ENCODE measurements at places on chromosomes 6 and 20. TPM values are rescaled to one million over a fixed set of nuclear protein-coding genes. Genes with fewer than 3 reads are reported as not detected.

- DNase-seq, result no peak
Observed at GRCh38 chr6:34157236-34157830, 11.4 kb upstream of the GRM4 start.

DNA sequence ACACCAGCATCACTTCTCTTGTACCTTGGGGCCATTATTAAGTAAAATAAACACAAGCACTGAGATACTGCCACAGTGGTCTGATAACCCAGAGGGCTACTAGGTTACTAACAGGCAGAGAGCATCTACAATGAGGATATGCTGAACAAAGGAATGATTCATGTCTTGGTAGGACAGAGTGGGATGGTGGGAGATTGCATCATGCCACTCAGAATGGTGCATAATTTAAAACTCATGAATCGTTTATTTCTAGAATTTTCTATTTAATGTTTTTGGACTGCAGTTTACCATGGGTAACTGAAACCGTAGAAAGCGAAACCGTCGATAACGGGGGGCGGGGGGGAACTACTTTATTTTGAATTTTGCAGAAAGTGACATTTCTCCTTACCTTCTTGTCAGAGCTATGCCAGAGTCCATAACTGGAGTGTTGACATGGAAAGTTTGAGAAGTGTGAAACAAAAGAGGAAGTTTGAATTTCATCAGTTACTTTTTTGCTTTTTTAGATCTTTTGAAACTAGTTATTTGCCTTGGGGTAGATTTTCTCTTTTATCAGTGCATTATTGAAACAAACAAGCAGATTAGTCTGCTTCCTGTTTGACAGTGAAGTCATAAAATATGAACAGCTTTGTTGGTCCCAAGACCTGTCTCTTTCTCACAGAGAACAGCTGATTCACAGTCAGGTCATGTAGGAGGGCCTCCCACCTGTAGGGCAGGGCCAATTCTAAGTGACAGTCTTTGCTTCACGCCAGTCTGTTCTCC is 124.9 kb downstream of the KLHL32 start:
- DNase-seq, result no peak

GRCh38 chr6:105909106-105909505 is 177.0 kb upstream of the PRDM1 start:
- DNase-seq, result no peak

DNA sequence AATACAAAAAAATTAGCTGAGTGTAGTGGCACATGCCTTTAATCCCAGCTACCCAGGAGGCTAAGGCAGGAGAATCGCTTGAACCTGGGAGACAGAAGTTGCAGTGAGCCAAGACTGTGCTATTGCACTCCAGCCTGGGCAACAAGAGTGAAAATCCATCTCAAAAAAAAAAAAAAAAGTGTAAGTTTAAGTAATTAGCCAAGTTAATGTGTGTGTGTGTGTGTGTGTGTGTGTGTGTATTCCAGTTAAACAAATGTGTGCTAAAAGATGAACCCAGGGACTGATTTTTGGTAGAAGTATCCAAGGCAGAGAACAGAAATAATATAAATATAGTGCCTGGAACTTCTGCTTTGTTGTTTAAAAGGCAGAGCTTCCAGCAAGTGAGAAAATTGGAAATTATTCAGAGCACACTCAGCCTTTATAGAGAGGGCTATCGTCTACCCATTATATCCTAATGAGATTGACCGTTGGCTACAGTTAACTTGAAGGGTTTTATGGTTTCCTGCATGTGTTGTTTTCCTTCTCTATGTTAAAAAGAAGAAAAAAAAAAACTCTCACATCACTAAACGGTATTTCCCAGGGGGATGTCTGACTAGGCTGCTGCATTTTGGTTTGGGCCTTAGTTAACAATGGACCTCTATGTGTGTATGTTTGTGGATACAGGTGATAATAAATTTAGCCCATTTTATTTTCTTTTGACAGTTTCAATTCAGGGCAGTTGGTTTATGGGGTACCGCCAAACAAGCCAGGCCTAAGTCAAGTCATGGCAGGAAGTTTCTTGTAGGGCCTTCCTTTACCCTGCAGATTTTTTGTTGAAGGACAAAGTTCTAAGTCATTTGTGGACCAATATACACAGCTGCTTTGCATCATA is 9.8 kb downstream of the SOX4 start:
- DNase-seq, result no peak

- no peak for DNase-seq
Observed at GRCh38 chr6:147641511-147641910, 133.0 kb downstream of the SAMD5 start.

DNA sequence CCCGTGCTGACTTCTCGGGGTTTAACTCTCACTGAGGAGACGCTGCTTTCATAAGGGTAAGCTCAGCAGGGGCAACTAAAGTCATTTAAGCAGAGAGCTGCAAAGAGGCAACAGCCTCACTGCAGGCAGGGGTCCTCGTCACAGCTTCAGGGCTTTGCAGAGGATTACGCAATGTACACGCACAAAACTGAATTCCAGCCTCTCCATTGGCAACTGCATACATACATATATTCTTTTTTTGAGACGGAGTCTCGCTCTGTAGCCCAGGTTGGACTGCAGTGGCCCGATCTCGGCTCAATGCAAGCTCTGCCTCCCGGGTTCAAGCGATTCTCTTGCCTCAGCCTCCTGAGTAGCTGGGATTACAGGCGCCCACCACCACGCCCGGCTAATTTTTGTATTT is 2.4 kb downstream of the GMEB2 start:
- no peak for DNase-seq

DNA sequence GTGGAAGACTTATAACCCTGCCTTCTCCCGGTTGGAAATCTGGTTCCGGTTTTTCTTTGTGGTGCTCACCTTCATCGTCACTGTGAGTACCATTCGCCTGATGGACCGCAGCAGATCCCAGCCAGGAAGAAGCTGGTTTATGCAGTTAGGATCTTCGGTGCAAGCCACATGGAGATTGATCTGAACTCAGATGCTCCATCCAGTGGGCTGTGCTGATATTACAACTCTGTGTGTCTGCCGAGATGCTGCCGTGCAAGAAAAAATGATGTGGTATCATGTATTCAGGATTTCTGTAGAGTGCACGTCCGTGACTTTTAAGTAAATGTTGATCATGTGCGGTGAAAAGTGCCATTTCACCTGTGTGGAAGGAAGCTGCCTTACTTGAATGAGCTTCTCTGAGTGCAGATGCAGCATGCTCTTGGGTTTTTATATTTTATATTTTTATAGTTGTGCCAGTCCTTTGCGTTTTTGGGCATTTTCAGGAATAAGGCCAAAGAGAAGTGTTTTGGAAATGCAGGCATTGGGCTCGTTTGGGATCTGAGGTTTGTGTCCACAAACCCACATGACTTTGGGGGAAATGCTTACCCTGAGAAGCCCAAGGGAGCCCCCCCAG is 39.2 kb downstream of the DYNLT1 start:
- peak; percentile 63 for DNase-seq

DNA sequence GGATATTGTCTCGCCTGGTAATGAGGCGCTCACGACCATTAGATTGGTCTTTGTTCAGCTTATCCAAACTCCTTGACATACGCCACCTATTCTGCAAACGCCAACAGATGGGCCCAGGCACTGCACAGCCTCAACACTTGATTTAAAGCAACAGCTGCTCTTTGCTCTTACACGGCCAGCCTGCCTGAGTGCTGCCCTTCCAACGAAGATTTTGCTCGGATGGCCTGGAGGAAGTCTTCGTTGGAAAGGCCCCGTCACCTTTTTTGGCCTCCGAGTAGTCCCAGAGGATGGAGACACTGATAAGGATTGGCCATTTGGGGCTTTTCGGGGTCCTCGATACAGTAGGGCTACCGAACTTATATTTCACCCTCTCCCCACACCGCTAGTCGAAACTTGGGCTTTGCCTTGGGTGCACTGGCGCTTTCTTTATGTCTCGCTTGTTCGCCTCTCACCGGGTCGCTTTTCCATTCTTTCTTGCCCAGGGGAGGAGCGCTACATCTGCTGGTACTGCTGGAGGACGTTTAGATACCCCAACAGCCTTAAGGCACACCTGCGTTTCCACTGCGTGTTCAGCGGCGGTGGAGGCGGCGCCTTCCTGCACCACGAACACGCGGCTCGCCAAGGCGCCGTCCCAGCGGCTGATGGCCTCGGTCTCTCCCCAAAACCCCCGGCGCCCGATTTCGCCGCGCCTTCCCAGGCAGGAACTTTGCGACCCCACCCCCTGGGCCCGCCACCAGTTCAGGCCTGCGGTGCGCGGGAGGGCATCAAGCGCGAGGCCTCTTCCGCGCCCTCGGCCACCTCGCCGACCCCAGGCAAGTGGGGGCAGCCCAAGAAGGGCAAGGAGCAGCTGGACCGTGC is 6.1 kb downstream of the PRDM13 start:
- no peak for DNase-seq

GRCh38 chr6:133945158-133945557 is 7.9 kb upstream of the TBPL1 start:
- no peak for DNase-seq

GRCh38 chr6:148383658-148384368 is 41.2 kb downstream of the SASH1 start:
- no peak for DNase-seq

- DNase-seq, result no peak
Observed at GRCh38 chr20:38629979-38630378, 28.4 kb downstream of the ARHGAP40 start.

DNA sequence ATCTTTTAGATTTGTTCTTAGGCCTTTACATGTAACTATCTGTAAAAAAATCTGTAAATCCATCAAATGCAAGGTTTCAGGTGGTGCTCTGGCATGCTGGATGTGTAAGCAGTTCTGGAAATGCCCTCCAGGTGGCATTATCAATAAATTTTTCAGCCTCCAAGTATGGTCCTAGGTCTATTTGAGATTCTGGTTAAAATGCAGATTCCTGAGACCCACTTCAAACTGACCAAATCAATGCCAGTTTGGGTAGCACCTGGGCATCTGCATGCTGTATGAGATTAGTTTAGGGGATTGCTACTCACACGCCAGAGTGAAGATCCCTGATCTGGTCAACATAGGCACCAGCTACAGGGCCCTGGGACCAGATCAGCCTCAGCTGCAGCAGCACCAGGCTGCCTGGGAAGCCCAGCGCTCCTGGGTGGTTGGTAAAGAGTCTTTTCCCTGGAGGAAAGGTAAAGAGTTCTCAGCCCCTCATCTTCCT is 507.3 kb upstream of the CITED2 start:
- DNase-seq, result no peak

- no peak for DNase-seq
Observed at GRCh38 chr20:24792641-24793495, 156.2 kb upstream of the CST7 start.

GRCh38 chr6:30970946-30971345 is 12.6 kb upstream of the MUC21 start:
- no peak for DNase-seq

GRCh38 chr20:33882481-33882880 is 71.3 kb downstream of the CHMP4B start:
- DNase-seq, result no peak

- DNase-seq, result no peak
Observed at GRCh38 chr20:19785173-19785982, 27.3 kb downstream of the RIN2 start.

- no peak for DNase-seq
Observed at GRCh38 chr6:55557146-55557545, 21.8 kb downstream of the HMGCLL1 start.

The PPP1R3G gene
- 0.10 TPM for total RNA-seq

The TULP1 gene
- total RNA-seq, result not detected

The MLN gene
- not detected for total RNA-seq

The HLA-DRA gene
- 100 TPM for total RNA-seq

The PRSS35 gene
- total RNA-seq, result not detected

Data from CD4-positive, CD25-positive, alpha-beta regulatory T cell (primary cell).